ENCODE measurements at places on chromosomes 2 and 18. TPM values are rescaled to one million over a fixed set of nuclear protein-coding genes. Genes with fewer than 3 reads are reported as not detected.

HNMT gene
- 3.1 TPM for total RNA-seq

ST6GAL2 gene
- not detected for total RNA-seq

PPP1R1C gene
- not detected for total RNA-seq

PSTPIP2 gene
- 25.6 TPM for total RNA-seq

PID1 gene
- total RNA-seq: not detected

- no peak for DNase-seq
Measured at GRCh38 chr18:35653392-35654135, 72.0 kb downstream of the GALNT1 start.

GRCh38 chr2:149924028-149924427 lies 336.5 kb upstream of the MMADHC start:
- DNase-seq: no peak

All from K562 (cell line).